ENCODE measurements at places on chromosomes 1 and 21.

DNA sequence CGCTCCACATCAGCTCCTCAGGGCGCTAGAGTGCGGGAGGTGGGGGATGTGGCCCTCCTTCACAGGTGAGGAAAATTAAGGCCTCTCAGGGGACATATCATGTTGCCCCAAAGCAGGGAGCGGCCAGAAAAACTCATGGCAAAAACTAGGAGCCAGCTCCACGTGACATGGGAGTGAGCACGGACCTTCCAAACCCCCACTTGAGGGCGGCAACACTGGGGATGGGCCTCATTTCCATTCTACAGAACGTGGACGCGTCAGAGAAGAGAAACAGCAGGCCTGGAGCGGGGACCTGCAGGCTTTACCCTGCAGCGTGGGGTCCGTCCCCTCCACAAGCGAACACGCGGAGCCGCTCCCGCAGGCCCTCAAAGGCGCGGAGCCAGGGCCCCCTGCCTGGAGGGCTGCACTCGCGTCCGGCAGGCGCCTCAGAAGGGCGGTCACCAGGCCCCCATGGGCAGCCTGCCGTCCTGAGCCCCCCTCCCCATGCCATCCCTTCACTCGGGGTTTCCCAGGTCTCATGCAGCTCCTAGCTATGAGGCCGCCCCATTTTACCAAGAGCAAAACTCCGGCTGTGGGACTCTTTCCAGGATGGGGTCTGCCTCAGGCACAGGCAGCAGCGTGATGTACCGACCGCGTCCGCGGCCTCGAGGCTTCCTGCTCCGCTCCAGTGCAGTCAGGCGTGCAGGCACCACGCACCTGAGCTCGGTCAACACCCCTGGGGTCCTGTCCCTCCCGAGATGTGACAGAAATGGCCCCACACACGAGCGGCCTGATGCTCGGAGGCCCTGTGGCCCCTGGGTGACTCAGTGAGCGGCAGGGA, 5.5 kb downstream of the CFAP410 start:
- DNase-seq, result no peak

DNA sequence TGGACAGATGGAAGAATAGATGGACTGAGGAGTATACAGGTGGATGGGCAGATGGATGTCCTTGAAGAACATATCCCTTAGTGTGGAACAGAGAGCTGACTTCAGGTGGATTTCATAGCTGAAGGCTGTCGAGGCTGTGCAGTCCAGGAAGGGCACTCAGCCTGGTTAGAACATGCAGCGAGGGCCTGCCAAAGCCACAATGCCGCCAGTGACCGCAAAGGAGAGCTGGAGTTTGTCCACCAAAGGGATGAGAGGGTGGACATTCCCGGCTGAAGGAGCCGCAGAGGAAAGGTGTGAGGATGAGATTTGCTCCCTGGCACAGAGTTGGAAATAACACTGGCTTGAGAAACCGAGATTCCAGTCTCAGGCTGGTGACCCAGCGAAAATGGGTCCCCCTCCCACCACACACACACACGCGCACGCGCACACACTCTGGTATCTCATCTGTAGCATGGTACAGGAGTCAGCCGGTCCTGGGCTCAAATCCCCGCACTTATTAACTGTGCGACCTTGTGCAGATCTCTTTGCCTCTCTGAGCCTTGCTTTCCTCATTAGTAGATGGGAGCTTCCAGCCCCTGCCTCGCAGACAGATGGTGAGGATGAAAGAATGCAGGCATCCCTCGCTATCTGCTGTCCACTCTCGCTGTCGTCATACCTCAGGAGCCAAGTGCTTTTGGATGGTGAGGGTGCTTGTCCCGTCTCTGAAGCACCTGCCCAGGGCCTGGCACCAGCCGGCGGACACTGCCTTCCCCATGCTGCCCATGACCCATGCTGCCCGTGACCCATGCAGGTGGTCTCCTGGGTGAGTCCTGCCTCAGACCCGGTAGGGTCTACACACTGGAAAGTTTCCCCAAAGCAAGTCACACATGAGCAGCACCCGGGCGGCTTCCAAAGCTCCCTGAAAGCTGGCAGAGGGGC, 26.8 kb upstream of the EFHD2 start:
- DNase-seq, result no peak

DNA sequence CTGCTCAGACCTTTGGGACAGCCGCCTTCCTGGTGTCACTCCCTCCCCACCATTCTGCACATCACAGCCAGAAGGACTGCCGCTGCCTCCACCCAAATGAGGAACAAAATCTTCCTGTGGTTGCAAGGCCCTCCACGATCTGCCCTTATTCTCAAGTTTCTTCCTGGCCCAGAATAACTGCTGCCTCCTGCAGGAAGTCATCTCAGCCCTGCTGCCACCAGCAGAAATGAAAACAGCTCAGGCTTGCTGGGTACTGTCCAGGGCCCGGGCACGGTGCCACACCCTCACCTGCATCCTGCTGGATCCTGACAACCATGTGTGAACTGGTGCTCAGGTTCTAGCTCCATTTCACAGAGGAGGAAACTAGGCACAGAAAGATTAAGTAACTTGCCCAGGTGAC, 2.8 kb downstream of the CLDN19 start:
- DNase-seq, result no peak

DNA sequence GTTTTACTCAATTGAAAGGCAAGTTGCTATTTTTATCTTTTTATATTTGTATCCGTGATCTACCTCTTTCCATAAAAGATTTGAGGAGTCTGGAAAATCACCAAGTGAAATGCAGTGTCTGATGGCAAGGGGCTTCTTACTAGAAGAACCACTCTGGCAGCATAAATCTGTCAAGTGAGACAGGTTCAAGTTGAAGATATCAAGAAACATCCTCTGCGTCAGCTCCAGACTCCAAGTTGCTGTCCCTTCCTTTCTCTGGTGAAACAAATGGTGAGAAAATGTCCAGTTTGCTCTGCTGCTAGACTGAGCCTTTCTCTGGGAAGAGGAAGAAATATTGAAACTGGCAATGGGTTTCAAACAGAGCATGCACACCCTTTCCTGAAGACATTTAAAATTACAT, 411.2 kb downstream of the PLPP3 start:
- no peak for DNase-seq

- DNase-seq, result no peak
Observed at GRCh38 chr1:15727866-15728534, 8.1 kb upstream of the SLC25A34 start.

All from SK-N-SH (cell line).